T-helper 2 cell (primary cell): ENCODE measurements at places on chromosomes 16 and 17.

DNA sequence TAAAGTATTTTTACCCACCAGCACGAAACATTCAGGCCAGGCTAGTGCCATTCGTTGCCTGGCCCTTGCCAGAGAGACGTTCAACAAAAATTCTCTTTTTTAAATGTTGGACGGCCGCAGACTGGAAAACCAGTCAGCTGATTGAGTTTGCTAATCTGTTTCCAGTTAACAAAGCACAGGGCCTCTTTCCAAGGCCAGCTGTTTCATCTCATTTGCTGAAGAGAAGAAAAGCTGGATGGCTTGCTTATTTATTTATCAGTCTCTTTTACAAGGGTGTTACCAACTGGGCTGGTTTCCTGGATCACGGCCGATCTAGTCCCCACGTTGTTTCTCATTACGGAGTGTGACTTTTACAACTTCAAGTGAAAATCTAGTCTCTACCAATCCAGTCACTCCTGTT is 418.7 kb upstream of the DYNLRB2 start:
- no peak for DNase-seq

GRCh38 chr16:78879011-78879410 is 721.5 kb downstream of the MAF start:
- DNase-seq = no peak

DNA sequence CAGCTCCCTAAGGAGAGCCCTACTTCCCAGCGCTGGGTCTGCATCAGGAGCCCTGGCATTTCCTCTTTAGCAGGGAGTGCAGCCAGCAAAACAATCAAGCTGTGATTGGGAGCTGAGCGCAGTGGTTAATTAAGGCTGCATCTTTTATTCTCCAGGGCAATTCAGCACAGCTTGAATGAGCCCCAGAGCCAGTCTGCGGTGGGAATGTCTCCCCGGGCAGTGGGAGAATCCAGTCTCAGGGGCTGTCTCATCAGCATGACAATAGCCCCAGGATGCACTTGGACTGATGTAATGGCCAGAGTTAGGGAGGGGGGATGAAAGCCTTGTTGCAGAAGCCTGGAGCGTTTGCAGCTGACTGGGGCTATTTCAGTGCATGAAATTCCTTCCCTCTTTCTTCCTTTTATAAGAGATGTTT is 292.6 kb upstream of the SOX9 start:
- DNase-seq = no peak

DNA sequence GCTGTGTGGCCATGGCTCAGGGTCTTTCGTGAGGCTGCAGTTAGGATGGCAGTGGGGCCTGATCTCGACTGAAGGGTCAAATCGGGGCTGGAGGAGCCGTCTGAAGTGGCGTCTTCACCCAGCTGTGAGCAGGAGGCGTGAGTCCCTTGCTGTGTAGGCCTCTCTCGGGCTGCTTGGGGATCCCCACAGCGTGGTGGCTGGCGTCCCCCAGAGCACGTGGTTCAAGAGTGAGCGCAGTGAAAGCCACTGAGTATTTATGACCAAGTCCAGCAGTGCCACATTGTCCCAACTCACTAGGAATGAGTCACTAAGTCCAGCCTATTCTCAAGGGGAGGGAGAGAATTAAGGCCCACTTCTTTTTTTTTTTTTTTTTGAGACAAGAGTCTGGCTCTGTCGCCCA is 11.7 kb upstream of the TCF25 start:
- no peak for DNase-seq
